ENCODE measurements at places on chromosomes 12 and 14.

DNA sequence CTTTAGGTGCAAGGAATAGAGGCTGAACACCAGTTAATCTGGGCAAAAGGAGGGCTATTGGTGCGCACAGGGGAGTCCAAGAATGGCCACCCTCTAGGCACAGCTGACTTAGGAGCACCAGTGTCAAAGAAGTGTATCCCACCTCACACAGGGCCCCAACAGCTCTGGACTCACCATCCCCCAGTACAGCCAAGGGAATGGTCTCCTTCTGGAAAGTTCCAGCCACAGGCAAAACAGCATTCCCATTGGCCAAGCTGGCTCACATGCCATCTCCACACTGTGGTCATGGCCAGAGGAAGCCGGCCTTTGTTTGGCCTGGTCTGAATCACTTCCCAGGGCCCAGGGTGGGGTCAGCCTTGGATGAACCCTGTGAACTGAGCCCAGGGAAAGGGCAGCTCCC is 120.1 kb downstream of the DICER1 start:
- no peak for DNase-seq

DNA sequence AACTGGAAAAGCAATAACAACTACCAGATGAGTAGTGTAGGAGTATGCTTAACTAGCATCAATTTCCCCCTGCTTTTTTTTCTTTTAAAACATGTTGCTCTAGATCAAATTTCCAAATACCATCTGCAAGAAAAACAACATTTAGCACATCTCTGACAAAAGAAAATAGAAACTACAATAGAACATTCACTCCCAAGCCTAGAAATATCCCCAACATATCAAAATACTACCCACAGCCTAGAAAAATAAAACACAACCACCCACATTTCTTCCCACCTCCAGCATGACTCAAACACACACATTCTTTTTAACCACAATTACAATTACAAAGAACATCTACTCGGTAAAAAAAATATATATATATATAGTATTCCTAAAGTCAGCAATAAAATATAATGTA is 120.0 kb downstream of the PPFIA2 start:
- no peak for DNase-seq

DNA sequence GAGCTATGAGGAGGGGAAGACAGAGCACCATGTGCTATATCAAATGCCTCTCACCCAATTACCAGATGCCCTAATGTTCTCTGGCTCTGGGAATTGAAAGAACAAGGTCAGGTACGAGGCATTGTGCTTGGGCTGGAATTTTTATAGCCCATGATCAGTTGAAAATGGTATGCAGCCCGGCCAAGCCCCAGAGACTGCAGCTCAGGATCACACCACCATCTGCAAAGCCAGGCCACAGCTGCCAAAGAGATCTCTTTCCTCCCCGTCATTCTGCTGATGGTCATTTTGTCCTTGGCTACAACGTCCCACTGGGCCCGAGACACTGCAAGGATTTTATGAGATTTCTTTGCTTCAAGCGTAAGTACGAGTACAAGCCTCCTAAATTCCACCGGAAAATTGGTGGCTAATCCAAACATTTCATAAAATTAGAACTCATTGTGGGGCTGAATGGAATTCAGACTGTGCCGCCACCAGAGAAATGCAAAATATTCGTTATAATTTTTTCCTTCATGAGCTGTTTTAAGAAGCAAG is 15.1 kb downstream of the NUAK1 start:
- DNase-seq, result no peak

DNA sequence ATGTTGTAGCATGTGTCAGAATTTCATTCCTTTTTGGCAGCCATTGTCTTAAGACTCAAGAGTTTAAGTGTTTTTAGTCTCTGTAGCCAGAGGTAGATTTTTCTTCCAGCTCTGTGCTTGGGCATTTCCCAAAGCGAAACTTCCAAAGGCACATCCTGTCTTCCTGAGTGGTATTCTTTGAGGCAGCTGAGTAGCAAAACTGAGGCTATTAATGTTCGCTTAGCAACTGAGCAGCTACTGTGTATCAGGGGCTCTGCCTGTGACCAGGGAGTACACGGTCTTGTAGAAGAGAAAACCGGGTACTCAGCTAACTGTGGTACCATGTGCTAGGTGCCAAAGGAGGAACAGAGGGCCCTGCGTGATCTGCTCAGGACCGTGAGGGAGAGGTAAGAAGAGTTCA is 52.0 kb downstream of the ETV6 start:
- no peak for DNase-seq

DNA sequence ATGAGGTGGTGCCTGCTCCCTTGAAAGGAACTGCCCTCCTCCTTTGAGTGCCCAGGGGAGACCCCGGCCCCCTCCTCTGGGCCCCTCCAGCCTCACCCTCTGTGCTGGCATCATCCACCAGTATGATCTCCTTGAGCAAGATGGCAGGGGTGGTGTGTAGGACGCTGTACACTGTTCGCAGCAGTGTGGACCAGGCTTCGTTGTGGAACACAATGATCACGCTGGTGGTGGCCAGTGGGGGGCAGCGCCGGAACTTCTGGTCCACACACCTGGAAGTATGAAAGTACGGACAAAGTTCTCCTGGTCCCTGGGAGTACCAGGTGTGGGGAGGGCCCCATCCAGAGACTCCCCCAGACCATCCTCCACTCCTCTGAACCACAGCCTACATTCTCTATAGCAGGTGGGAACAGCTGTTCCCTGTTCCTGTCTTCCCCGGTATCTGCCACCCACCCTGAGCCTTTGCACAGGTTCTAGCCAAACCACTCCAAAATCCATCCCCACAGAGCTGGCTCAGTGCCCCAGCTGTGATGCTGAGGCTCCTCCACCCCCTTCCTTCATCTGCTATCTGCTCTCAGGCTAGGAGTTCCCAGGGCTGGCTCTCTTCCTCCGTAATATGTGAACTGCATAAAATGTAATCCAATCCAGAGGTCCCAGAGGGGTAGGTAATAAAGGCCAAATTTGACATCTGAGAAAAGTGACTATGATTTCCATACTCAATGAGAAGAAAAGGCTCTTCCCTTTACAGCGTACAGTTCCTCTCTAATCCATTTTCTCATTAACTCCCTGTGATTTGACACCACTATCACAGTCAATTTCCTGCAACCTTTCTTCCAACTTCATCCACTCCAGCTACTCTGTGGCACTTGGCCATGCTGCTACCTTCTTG is 13.9 kb downstream of the GALNT6 start:
- DNase-seq, result no peak

Measured in stimulated activated CD8-positive, alpha-beta memory T cell treated with anti-CD3 and anti-CD28 coated beads, Interleukin-12 subunit alpha, Interleukin-12 subunit beta, amount 100 ng/mL, for 4 hours (primary cell).